ENCODE measurements at places on chromosomes 4 and X. TPM values are rescaled to one million over a fixed set of nuclear protein-coding genes. Genes with fewer than 3 reads are reported as not detected.
A peak's percentile ranks its signal among the peaks of the same experiment; 100 is the strongest.

- no peak overlapping the region for H3K4me3 ChIP-seq
- DNase-seq = no peak
- H3K27ac ChIP-seq = no peak overlapping the region
- peaks cover 2% of the 10 kb centered on the region for H3K27me3 ChIP-seq
- H3K36me3 ChIP-seq = no peaks in the 10 kb centered on the region
- H3K4me1 ChIP-seq = no peaks in the 10 kb centered on the region
Observed at GRCh38 chrX:136386826-136387225, 86.1 kb downstream of the ADGRG4 start.

DNA sequence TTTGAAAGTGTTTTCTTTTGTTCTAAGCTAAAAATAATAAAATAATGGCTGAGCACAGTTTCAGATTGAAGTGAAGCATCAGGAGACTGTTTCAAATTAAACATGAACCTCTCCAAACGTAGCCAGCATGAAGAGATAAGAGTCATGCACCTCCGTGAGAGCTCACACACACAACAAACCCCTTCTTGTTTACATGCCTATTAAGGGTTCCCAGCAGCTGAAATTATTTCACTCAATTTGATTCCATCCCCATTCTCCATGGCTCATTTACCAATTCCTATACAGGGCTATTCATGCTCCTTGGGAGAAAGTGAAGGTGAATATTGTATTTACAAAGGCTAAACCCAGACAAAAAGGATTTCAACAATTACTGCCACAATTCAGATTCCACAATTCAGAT, 954.1 kb upstream of the INTU start:
- H3K4me1 ChIP-seq = no peaks in the 10 kb centered on the region
- no peak overlapping the region for H3K4me3 ChIP-seq
- no peaks in the 10 kb centered on the region for H3K27me3 ChIP-seq
- H3K36me3 ChIP-seq = no peaks in the 10 kb centered on the region
- no peak for DNase-seq
- no peak overlapping the region for H3K27ac ChIP-seq

GRCh38 chrX:103845165-103845653, 13.2 kb upstream of the RAB9B start:
- peak; percentile 72 for DNase-seq
- no peaks in the 10 kb centered on the region for H3K27me3 ChIP-seq
- H3K36me3 ChIP-seq = no peaks in the 10 kb centered on the region
- no peak overlapping the region for H3K4me3 ChIP-seq
- no peak overlapping the region for H3K27ac ChIP-seq

DNA sequence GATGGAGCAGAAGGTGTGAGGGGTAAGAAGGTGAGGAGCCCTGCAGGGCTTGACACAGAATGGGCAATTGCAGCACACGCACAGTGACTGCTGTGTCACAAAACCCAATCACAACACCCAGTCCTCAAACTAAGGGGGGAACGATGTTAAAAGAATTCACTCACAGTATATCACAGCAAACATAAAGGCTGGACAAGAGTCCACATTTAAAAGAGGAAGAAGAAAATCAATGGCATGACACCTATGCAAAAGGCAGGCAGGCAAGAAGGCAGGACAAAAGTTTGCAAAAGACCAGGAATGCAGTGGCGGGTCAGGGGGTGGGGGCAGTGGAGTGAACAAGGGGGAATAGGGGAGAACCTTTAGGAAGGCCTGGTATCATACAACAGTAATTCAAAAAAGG, 77.7 kb downstream of the CDS1 start:
- DNase-seq = no peak
- no peaks in the 10 kb centered on the region for H3K27me3 ChIP-seq
- no peaks in the 10 kb centered on the region for H3K4me1 ChIP-seq
- no peak overlapping the region for H3K4me3 ChIP-seq

DNA sequence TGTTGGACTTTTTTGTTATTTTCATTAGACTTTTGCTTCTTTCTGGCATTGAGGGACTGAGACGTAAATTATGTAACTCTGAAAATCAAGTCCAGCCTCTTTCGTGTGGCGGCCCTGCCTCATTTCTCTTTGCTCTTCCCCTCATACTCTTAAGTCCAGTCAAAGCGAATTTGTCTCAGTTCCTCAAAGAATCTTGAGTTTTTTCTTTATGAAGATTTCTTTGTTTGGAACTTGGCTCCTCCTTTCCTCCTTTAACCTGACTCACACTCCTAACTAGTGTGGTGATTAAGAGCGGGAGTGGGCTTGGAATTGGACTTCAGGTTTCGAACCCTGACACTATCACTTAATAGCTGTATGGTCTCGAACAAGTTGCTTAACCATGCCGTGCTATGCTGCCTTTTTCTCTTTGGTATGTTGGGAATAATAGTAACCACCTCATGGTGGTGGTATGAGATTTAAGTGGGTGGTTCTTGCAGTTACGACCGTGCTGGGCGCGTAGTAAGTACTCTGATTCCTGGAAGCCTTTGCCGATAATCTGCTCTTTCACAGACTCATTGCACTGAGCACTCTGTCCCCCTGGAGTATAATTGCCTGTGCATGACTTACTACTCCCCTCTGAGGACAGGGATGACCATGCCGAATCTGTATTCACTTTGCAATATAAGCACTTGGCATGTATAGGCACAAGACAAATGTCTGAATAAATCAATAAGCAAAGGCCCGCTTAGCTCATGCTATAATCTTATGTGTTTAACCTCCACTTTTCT, 19.1 kb downstream of the FNIP2 start:
- H3K27me3 ChIP-seq = no peaks in the 10 kb centered on the region
- H3K36me3 ChIP-seq = no peaks in the 10 kb centered on the region
- H3K4me1 ChIP-seq = peaks cover 68% of the 10 kb centered on the region
- no peak for DNase-seq
- peak overlapping the region; percentile 48 for H3K27ac ChIP-seq

GRCh38 chrX:100478714-100479306, 68.7 kb upstream of the PCDH19 start:
- H3K4me3 ChIP-seq = no peak overlapping the region
- H3K27ac ChIP-seq = no peak overlapping the region
- no peaks in the 10 kb centered on the region for H3K36me3 ChIP-seq
- H3K27me3 ChIP-seq = peaks cover 2% of the 10 kb centered on the region

DNA sequence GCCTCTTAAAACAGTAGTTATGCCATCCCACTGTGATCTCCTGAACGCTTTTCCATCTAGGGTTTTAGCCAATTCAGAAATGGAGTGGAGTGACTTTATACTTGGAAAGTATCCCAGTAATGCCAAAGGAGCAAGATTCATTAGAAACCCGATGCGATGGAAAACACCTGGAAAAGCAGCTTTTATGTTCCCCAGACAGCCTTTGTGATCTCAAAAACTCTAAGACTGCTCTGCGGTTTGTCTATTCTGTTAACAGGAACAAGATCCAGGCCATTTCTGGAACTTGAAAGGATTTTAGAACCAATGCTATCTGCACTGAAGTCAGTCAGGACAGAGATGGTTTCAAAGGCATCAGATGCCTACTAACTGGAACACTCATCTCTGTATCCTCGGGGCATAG, 145.1 kb downstream of the APBB2 start:
- no peaks in the 10 kb centered on the region for H3K27me3 ChIP-seq
- peaks cover 4% of the 10 kb centered on the region for H3K4me1 ChIP-seq
- no peak overlapping the region for H3K27ac ChIP-seq
- DNase-seq = peak; percentile 78
- no peak overlapping the region for H3K4me3 ChIP-seq
- no peaks in the 10 kb centered on the region for H3K36me3 ChIP-seq

- no peaks in the 10 kb centered on the region for H3K27me3 ChIP-seq
- H3K4me1 ChIP-seq = peaks cover 12% of the 10 kb centered on the region
Observed at GRCh38 chr4:145935253-145936141, 3.1 kb downstream of the ZNF827 start.

DNA sequence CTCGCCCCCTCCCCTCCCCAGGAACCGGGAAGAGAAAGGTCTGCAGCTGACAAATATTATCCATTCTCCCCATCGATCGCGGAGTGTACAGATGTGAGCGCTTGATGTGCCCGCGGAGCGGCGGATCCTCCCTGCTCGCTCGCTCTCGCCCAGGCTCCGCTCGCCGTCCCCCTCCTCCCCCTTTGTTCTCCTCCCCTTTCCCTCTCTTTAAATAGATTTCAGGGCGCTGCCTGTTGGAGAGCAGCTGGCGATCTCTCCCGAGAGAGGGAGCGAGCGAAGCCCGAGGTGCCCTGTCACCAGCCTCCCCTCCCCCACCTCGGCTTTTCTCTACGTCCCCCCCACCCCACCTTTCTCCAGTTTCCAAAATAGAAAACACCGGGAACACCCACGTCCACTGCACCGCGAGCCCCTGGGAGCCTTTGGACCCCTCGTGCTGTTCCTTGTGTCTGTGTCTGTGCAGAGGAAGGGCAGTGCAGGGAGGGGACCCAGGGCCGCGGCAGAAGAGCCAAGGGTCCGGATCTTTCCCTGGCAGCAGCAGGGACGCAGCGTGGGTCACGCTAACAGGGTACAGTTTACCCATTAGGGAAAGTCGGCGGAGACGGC, 56.6 kb upstream of the BCOR start:
- peak overlapping the region; percentile 55 for H3K4me3 ChIP-seq
- no peaks in the 10 kb centered on the region for H3K36me3 ChIP-seq
- H3K4me1 ChIP-seq = peaks cover 3% of the 10 kb centered on the region
- peaks cover 10% of the 10 kb centered on the region for H3K27me3 ChIP-seq
- DNase-seq = no peak
- H3K27ac ChIP-seq = no peak overlapping the region

GRCh38 chr4:129446074-129446473, 350.1 kb downstream of the C4orf33 start:
- H3K27me3 ChIP-seq = no peaks in the 10 kb centered on the region
- DNase-seq = no peak
- H3K4me3 ChIP-seq = no peak overlapping the region
- H3K4me1 ChIP-seq = no peaks in the 10 kb centered on the region

DNA sequence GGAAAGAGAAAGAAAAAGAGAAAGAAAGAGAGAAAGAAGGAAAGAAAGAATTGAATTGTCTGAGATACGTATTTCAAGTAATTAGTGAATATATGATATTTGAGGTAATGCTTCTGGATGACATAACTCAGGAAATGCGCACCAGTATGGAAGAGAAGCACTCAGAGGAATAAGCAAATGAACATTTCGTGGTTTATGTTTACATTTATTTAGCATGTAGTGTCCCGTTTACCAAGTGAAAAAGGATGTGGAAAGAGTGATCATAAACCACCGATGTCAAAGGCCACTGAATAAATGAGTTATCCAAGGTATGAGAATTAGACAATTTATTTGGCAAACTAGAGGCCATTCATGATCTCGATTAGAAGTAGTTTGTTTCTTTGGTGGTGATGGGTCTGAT, 200.4 kb downstream of the ARAP2 start:
- no peak overlapping the region for H3K27ac ChIP-seq
- H3K27me3 ChIP-seq = no peaks in the 10 kb centered on the region
- H3K36me3 ChIP-seq = no peaks in the 10 kb centered on the region
- no peaks in the 10 kb centered on the region for H3K4me1 ChIP-seq
- no peak for DNase-seq
- no peak overlapping the region for H3K4me3 ChIP-seq

DNA sequence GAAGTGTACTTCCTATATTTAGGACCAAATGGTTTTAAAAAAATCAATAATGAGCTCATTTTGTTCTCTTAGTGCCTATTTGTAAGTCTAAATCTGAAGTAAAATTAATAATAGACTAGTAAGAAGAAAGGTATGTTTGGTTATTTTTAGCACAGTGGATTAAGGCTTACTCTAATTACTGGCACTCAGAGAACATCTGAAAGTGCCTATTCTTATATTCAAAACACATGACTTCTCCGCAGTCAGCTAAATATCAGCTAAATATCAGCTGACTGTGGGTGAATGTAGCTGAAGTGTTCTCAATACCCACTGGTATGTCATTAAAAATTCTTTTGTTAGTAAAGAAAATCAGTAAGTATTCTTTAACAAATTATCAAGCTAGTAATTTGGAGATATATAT, 6.0 kb downstream of the AP1S2 start:
- DNase-seq = no peak
- peaks cover 36% of the 10 kb centered on the region for H3K27me3 ChIP-seq
- no peak overlapping the region for H3K4me3 ChIP-seq
- no peaks in the 10 kb centered on the region for H3K36me3 ChIP-seq

The SMAD1 gene
- 39.5 TPM for total RNA-seq

The ELF4 gene
- total RNA-seq = 18.0 TPM

The SCML1 gene
- total RNA-seq = 9.9 TPM
